ENCODE measurements at places on chromosomes 12 and 14.

- no peak for DNase-seq
Measured at GRCh38 chr12:110972866-110973265, 52.5 kb upstream of the MYL2 start.

DNA sequence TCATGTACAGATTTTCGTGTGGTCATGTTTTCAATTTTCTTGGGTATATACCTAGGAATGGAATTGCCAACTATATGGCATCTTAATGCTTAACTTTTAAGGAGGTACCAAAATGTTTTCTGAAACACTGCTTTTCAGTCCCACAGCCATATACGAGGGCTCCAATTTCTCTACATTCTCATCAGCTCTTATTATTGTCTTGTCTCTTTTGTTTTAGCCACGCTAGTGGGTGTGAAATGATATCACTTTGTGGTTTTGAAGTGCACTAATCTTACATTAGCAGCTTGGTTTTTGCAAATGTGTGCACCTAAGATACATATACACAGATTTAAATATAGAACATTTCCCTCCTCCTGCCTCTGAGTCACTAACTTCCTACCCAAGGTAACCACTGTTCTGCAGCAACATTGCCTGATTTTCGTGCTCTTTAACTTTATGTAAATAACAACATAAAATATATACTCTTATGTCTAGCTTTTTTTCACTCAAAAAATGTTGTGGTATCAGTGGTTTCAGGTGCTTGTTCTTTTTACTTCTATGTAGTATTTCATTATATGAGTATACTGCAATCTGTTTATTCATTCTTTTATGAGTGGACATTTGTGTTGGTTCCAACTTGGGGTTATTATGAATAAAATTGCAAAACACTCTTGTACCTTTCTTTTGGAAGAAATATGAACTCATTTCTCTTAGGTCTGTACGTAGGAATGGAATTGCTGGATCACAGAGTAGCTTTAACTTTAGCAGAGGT, 73.1 kb downstream of the ZFP36L1 start:
- no peak for DNase-seq

GRCh38 chr14:58787592-58787991, 149.8 kb downstream of the DACT1 start:
- DNase-seq, result no peak

GRCh38 chr12:53624956-53625355, 1.2 kb downstream of the ATF7 start:
- no peak for DNase-seq

DNA sequence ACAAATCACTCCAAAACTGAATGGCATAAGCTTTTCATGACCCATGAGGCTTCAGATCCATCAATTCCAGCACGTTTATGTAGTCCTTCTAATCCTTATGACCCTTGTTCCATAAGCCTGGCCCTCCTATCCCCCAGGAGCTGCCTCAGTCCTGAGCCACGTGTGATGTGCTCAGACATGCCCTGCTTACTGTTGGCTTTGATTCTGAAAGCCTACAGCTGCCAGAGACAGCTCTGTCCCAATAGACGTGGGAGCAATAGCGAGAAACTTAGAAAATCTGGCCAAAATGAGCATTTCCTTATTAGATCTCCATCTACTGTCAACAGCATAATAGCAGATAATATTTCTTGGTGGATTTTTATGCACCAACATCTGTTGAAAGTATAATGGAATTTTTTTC, 33.2 kb downstream of the DUSP6 start:
- DNase-seq, result no peak

DNA sequence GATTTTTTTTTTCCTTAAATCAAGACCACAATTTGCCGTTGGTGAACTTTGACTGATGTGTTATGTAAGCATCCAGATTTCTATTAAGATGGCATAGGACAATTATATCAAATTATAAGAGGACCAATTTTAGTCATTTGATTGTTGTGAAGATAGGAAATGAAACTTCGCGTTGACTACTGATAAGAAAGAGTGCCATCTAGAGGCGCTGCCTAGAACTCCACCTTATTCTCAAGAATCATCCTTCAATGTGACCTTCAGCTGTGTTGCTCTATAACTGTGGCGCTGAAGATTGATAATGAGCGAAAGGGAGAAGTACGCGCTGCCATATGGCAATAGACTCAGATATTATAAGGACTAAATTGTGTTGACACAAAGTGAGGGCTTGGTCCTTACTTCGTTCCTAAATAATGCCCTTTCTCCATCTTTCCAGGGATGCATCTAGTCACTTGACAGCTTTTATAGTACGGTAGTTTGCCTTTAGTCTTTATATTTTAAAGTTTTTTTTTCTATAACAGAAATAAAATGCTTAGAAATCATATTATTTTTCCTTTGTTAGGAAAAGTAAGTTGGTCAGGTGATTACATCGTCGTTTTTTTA, 350.8 kb upstream of the STXBP6 start:
- no peak for DNase-seq

DNA sequence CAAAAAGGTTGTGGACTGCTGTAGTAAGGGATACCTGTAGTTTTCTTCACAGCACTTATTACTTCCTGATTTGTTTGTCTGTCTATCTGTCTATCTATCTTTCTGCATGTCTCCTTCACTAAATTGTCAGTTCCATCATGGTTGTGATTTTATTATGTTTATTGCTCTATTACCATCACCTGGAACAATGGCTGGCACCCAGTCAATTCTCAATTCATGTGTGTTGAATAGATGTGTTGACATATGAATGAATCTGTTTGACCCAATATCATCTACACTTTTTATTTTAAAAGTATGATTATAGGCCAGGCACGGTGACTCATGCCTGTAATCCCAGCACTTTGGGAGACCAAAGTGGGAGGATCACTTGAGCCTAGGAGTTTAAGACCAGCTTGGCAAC, 224.4 kb downstream of the NUBPL start:
- DNase-seq, result no peak

GRCh38 chr14:80751285-80751684, 190.3 kb downstream of the CEP128 start:
- no peak for DNase-seq

GRCh38 chr14:93537951-93538350, 107.2 kb downstream of the UNC79 start:
- DNase-seq, result no peak

GRCh38 chr12:91404441-91404840, 221.8 kb upstream of the DCN start:
- DNase-seq, result no peak

- no peak for DNase-seq
Measured at GRCh38 chr12:124402248-124403066, 107.6 kb downstream of the RFLNA start.

GRCh38 chr12:97404093-97404492, 58.5 kb upstream of the RMST start:
- no peak for DNase-seq

DNA sequence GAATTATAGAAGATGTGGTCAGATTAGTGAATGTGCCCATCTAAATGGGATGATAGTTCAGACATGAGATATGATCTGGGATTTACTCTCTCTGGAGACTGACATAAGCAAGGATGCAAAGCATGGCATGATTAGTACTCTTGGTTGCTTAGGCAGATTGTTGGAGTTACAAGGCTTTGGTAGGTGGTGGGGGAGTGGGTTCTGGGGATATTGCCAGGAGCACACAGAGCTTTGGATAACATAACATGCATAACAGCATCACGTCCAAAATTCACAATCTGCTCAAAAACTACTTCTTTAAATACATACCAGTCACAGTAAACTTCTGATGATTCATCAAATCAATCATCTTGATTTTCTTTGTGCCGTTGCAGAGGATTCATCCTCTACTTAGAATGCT, 287.4 kb downstream of the ACSS3 start:
- no peak for DNase-seq

DNA sequence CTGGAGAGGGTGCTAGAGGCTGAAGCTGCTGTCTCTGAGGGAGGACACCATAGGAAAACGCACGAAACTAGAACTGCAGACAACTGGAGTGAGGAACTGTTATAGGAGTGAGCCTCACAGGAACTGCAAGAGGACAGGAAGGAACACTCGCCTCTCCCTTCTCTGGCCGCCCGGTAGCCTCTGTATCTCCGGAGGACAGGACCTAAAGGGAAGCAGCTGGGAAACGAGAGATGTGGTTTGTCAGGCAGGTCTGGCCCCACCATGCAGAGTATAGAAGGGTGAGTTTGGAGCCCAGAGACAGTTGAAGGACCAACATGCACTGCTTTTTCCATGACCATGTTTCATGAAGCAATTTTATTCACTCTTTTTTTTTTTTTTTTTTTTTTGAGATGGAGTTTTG, 127.3 kb downstream of the EFCAB11 start:
- DNase-seq, result no peak

DNA sequence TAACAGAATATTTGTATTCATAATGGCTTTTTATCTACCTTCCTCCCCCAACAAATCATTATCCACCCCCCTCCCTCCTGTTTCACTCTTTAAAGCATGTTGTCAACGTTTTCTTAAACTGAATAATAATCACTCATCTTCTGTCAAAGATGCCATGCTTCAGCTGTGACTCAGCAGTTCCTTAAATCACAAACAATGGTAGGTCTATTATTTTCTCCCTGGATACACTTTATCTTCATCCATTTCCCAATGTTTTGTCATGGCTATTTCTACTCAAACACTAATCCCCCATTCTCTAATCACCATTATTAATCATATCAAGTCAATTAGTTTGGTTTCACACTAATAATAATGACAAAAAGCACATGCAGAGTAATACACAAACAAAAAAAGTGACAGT, 6.5 kb downstream of the CLEC12B start:
- no peak for DNase-seq

GRCh38 chr14:102951034-102951433, 28.6 kb downstream of the AMN start:
- DNase-seq, result no peak

DNA sequence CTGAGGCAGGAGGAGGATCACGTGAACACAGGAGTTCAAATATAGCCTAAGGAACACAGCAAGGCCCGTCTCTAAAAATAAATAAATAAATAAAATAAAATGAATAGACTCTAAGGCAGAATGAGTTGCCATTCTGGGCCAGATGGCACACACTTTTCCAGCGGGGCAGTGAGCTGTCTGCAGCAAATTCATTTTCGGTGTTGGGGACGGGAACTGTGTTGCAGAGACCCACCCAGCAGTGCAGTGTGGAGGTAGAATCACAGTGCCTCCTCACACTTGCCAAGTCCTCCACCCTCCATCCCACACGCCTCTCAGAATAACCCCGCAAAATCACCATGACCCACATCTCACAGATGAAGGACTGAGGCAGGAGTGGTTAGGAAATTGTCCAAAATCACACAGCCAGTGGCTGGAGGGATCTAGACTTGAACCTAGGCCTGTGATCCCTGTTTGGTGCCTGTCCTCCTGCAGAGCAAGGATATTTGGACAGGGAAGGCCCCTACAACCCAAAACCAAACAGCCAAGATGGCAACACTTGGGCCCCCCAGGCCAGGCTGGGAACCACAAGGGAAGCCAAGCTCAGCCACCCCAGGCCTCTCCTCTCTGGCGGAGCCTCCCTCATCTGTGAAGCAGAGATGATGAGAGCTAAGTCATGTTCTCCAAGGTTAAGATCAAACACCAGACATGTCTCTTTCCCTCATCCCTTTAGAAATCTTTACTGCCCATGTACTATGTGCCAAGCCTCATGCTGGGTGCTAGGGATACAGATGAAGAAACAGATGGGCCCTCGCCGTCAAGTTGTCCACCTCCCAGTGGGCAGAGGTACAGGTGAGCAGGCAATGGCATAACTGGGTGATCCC, 152.7 kb downstream of the DPF3 start:
- no peak for DNase-seq

GRCh38 chr14:96729889-96730288, 67.3 kb upstream of the VRK1 start:
- DNase-seq, result no peak

- no peak for DNase-seq
Measured at GRCh38 chr12:119375883-119376190, 41.3 kb downstream of the CCDC60 start.

DNA sequence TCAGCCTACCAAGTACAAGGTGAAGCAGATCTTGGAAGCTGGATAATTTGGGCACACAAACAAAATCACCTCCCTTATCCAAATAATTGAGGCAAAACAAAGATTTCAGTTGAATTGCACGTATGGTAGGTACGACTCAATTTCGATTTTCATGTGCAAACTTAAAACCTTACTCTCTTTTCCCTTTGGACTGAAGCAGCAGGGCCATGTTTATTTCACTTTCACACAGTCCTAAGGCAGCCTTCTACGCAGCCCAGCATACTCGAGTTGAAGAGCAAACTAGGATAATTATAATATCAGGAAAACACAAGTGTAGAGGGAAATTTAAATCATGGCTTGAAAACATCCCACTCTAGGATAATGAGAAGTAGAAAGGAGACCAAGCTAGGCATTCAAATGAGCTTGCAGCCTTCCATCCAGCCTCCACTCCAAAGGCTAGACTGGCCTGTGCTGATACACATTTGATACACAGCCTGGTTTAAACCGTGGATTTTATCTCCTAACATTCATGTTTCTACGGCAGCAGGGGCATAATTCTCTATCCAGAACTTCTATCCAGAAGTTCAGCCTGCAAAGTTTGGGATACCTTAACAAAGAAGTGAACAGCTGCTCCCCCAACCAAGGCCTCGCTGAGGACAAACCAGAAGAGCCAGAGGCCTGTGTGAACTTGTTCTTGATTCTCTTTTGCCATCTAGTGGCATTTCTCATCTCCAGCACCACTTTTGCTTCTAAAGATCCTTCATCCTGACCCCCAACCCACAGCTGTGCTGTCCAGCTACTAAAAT, 2.4 kb upstream of the RNASE7 start:
- DNase-seq, result no peak

GRCh38 chr12:89983622-89984021, 275.0 kb upstream of the ATP2B1 start:
- no peak for DNase-seq

- DNase-seq, result no peak
Measured at GRCh38 chr12:31263661-31264060, 62.3 kb downstream of the SINHCAF start.

GRCh38 chr12:15546102-15546701, 223.9 kb downstream of the PTPRO start:
- no peak for DNase-seq

DNA sequence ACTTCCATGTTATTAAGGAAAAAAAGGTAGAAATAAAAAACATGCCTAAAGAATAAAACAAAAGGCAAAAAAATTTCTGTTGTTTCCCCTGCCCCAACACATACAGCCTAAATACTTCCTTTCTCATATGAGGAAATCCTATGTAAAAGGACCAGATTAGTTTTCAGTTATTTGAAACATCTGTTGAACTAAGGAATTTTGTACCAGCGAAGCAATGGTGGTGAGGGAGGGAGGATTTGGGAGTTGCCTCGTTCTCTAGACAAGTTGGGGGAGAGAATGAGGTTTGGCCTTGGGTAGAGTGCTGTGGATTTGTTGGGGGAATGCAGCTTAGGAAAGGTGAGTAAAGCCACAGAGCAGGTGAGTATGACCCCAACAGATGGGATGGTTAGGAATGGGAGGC, 141.5 kb upstream of the RFLNA start:
- no peak for DNase-seq

DNA sequence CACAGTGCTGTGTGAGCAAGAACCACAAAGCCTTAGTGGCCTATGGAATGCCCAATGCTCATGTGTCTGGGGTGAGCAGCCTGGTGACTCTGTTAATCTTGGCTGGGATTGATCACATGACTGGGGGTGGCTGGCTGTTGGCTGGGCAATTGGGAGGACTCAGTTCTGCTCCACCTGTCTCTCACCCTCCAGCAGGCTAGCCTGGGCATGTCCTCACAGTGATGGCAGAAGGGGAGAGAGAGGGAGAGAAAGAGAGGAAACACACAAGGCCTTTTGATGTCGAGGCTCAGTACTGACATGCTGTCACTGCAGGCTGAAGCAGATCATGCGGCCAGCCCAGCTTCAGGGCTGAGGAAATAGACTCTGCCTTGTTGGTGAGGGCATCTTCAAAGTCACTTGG, 136.8 kb downstream of the TBX5 start:
- DNase-seq, result no peak

- no peak for DNase-seq
Measured at GRCh38 chr12:3698218-3698974, 54.5 kb downstream of the CRACR2A start.

Measured in activated T-helper 1 cell treated with anti-CD3 and anti-CD28 coated beads, Interleukin-2, amount 50 U/mL, for 16 hours (primary cell).